ENCODE measurements at places on chromosomes 2 and 18. TPM values are rescaled to one million over a fixed set of nuclear protein-coding genes. Genes with fewer than 3 reads are reported as not detected.

TEX44 gene
- total RNA-seq, result not detected

FBXO48 gene
- 0.34 TPM for total RNA-seq

IL1F10 gene
- total RNA-seq, result not detected

ITPRIPL1 gene
- not detected for total RNA-seq

LRPPRC gene
- 100 TPM for total RNA-seq

NEU4 gene
- 0.08 TPM for total RNA-seq

SH3RF3 gene
- total RNA-seq, result 0.50 TPM

CFAP210 gene
- 0.50 TPM for total RNA-seq

MDH1B gene
- 1.1 TPM for total RNA-seq

ST8SIA5 gene
- total RNA-seq, result not detected

ANTXR1 gene
- 140 TPM for total RNA-seq

CNNM4 gene
- 11.7 TPM for total RNA-seq

IL36RN gene
- total RNA-seq, result 0.05 TPM

LHCGR gene
- total RNA-seq, result not detected

SP5 gene
- not detected for total RNA-seq

ELAC1 gene
- 4.4 TPM for total RNA-seq

SAG gene
- not detected for total RNA-seq

VWA3B gene
- not detected for total RNA-seq

INPP5D gene
- 0.61 TPM for total RNA-seq

ATOH8 gene
- 10.5 TPM for total RNA-seq

LRATD1 gene
- 0.02 TPM for total RNA-seq

GALNT5 gene
- 2.5 TPM for total RNA-seq

OR6B2 gene
- total RNA-seq, result not detected

SP9 gene
- total RNA-seq, result 2.2 TPM

DSG4 gene
- not detected for total RNA-seq

TCF23 gene
- total RNA-seq, result not detected

KCNF1 gene
- 44.6 TPM for total RNA-seq

CNGA3 gene
- total RNA-seq, result 0.06 TPM

SCRN3 gene
- 14.4 TPM for total RNA-seq

DNAH7 gene
- 1.4 TPM for total RNA-seq

Data from A549 treated with GW870086 at 1 μM for 4 hours (cell line).